ENCODE measurements at places on chromosomes 11 and 22.

GRCh38 chr22:31333641-31334040 lies 12.5 kb downstream of the PATZ1 start:
- DNase-seq: peak; percentile 29

- no peak for DNase-seq
Measured at GRCh38 chr22:50473088-50473487, 1.7 kb downstream of the SBF1 start.

DNA sequence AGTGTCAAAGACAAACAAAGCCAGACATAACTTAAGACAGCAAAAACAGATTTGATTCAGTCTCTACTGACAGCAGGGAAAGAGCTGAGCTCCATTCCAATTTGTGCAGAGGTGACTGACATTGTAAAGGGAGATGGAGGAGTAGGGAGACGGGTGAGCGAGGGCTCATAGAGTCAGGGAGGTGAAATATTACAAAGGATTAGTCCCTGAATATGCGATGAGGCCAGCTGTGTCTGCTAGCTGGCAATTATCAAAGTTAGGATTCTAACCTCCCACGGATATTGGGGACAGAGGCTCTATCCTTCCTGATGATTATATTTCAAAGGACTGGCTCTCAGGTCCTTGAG lies 8.3 kb downstream of the PLAAT2 start:
- DNase-seq: no peak

- DNase-seq: no peak
Measured at GRCh38 chr11:122744357-122744756, 88.8 kb downstream of the UBASH3B start.

DNA sequence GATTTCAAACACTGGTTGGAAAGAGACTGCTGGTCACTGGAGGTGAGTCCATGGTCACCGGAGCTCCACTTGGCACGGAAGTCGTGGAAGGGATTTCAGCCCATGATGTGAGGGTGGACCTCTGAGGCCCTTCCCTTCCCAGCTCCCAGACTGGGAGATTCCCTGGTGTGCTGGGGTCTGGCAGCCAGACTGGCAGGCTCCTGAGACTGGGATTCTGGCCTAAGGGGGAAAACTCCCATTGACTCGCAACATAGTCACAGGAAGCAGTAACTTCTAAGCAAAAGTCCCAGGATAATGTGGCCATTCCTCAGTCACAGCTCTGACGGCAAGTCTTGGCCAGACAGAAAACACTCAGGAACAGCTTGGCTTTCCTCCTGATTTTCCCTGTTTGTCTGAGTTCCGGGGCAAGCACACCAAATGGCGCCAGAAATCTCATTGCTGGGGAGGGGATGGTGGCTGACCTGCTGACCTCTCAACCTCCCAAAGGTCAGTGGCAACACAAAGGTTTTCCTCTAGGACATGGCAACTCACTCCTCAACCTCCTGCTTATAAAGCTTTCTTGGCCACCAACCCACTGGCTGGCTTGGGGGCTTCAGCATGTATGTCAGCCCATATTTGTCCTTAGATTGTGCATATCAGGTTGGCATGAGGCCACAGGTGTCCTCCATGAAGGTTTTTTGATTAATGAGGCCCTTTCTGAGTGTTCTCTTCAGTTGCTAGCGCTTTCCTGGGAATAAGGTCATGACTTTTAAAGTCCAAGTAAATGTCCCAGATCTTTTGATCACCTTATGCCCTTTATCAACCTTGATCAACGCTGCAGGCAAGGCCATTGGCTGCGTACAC lies 99.5 kb downstream of the CCDC81 start:
- no peak for DNase-seq

GRCh38 chr11:93131709-93132108 lies 66.1 kb downstream of the SLC36A4 start:
- no peak for DNase-seq

- DNase-seq: no peak
Measured at GRCh38 chr11:35621620-35622019, 3.4 kb downstream of the FJX1 start.

- no peak for DNase-seq
Measured at GRCh38 chr11:79080551-79080950, 360.3 kb downstream of the TENM4 start.

DNA sequence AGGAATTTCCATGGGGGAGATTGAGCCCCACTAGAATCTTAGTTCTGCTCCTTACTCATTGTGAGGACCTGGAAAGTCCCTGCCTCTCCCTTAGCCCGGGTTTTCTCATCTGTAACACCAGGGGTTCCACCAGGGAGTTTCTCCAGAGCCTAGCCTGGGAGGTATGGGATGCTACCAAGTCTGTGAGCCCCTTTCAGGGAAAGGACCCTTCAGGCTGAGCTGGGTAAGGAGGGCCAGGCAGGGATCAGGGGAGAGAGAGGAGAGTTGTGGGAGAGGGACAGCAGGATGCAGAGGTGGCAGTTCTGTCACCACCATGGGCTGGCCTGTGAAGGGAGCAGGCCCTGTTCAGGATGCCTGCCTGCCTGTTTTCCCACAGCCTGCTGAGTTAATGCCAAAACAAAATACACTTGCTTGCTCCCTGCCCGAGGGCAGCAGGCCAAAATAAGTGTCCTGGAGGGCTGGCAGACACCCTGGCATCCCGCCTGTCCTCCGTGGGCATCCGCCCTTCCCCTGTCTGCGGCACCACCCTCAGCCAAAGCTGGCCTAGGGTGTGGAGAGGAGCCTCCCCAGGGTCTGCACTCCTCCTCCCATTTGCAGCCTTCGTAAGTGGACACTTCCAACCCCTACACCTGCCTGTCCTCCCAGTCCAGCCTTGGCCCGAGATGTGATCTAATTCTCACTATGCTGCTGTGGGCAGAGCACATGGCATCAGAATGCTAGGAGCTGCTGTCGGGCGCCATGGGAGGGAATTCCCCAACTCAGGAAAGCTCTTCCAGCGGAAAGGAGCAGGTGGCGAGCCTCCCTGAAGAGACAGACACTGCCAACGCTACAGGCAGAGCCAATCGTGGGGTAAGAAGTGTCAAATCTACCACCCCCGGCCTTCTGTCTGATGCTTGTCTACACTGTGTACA lies 5.9 kb upstream of the FCHSD2 start:
- DNase-seq: no peak

DNA sequence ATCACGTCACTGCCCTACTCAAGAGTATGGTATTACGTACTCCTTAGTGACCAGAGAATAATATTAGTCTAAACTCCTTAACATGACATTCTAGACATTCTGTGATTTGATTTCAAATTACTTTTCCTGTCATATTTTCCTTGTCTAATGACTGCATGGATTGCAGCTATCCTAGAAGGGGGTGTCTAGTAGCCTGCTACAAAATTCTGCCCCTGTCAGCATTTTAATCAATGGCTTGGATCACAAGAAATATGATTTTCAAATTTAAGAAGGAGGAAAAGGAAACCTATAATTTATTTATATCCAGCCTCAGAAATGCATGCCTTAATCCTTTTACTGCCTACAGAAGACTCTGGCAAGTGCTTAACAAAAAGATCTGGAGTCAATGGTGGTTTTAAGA lies 216.8 kb downstream of the SWAP70 start:
- no peak for DNase-seq

GRCh38 chr11:83410605-83411565 lies 124.7 kb upstream of the CCDC90B start:
- no peak for DNase-seq

GRCh38 chr11:12266943-12267342 lies 110.4 kb upstream of the PARVA start:
- DNase-seq: no peak

DNA sequence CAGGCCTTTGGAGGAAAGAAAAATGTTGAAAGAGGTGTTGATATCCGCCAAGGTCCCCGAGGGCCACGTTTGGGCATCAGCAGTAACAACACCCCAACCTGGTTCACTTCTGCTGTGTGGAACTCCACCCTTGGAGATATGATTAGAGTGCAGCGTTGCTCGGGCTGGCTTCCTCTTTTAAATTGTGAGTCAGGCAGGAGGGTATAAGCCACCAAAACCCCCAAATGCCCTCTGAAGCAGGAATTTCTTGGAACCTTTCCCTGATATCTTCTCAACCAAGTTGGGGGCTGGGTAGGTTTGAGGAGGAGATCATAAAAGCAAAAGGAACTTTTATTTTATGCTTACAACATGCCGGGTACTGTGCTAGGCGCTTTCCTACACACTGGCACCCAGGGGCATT lies 6.4 kb upstream of the C11orf96 start:
- DNase-seq: no peak

- DNase-seq: no peak
Measured at GRCh38 chr11:83257761-83258168, 28.4 kb downstream of the CCDC90B start.

DNA sequence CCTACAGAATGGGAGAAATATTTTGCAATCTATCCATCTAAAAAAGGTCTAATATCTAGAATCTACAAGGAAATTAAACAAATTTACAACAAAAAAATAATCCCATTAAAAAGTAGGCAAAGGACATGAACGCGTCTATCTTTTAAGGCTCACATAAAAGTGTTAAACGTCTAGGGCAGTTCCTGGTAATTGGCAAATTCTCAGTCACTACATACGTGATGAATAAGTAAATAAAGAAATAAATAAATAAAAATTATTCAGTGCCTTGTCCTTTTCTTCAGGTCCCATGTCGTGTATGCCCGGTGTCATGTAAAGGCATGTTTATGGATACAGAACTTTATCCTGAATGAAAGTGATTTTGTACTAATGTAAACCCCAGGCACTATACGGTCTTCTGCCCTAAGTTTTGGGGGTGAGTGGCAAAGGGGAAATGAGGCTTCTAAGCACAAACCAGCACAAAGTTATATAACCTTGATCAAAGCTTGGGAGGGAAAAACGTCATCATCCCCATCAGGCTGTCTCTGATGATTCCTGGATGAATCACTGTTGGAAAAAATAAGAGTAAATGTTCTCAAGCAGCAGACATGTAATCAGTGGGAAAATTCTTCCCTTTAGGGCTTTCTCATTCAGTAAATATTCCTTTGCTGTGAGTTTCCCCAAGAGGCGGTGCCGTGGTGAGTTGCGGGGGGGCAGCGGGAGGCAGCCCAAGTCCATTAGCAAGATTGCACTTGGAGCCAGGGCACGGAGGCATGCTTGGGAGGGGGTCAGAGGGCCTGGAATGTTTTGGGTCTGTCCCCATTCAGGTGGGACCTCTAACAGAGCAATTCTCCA lies 30.4 kb upstream of the MICAL2 start:
- DNase-seq: no peak

GRCh38 chr11:116890193-116890592 lies 52.8 kb upstream of the APOA1 start:
- no peak for DNase-seq

DNA sequence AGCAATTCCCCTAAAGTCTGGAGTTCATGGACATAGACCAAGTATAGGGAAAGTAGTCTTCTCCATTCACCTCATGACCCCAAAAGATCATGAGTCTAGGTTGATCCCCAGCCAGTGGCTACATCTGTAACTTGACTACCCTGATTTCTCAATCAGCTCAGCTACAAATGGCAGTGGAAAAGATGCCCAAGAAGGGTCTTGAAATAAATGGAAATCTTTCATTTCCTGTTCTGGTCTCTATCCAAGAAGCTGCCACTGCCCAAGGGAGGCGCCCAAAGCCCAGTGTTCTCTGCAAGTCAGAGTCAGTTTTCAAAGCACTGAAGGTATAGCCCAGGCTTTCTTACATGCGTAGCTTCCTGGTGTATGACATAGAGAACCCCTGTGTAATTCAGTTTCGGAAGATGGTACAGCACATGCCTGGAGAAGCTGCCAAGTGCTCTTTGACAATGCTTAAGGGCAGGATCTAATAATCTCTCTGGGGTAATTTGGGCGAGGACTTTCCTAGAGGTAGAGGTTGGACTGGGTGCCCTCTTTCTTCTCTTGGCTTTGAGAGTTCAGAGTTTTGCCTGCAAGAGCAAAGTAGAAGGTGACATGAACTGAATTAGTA lies 101.1 kb downstream of the ADAMTS15 start:
- no peak for DNase-seq

- DNase-seq: no peak
Measured at GRCh38 chr11:75499423-75500190, 26.1 kb downstream of the GDPD5 start.

DNA sequence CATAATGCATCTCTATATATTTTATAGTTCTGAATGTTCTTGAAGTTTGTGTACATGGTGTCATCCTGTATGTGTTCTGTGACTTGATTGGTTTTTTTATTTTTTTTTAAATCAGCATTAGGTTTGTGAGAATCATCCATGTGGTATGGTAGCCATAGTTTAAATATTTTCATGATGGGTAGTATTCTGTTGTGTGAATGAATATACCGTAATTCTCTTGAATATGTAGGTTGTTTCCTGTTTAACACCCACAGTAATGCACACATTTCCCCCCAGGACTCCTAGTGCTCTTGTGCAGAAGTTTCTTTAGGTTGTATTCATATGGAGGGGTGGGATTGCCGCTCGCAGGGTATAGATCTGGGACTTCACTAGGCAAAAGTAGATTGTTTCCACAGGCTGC lies 2.0 kb downstream of the PACS1 start:
- no peak for DNase-seq

GRCh38 chr11:32388871-32389770 lies 46.2 kb downstream of the WT1 start:
- DNase-seq: no peak

DNA sequence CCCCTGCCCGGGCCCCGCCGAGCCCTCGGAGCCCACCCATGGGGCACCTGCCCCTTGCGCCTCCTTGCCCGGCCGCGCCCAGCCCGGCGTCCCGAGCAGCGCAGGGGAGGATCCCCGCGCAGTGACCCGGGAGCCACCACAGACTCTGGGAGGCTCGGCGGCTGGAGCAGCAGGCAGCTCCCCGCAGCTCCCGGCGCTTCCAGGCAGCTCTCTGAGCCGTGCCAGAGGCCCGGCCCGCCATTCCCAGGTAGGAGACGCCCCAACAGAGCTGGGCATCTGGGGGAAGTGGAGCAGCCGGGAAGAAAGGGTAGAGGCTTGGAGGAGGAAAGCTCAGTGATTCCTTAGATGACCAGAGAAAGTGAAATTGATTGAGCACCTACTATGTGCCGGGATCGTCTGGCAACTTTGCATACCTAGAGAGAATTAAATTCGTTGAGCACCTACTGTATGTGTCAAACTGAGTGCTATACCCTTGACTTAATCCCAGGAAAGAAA lies 670 bp downstream of the RASD2 start:
- DNase-seq: no peak

GRCh38 chr11:79083352-79083751 lies 357.5 kb downstream of the TENM4 start:
- DNase-seq: no peak

- no peak for DNase-seq
Measured at GRCh38 chr11:65502555-65503367, 3.9 kb downstream of the MALAT1 start.

DNA sequence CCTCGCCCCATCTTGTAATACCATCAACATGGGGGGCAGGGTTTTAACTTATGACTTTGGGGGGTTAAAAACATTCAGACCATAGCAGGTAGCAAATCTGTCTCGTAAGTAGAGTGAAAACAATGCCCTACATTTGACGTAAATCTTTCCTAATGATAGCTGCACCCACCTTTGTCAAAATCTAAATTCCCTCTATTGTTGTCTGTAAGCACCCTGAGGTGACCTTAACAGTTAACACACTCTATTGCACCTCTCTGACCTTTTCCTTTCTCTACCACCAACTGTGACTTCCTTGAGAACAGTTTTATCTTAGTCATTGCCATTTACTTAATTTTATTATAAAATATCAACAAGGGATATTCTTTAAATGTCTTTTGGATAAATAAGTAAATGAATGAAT lies 1024.9 kb upstream of the CNTN5 start:
- DNase-seq: no peak

- no peak for DNase-seq
Measured at GRCh38 chr11:65288706-65289536, 25.7 kb upstream of the CDC42EP2 start.
